HTR-8/SVneo (cell line): ENCODE measurements at places on chromosomes 13 and 19.

DNA sequence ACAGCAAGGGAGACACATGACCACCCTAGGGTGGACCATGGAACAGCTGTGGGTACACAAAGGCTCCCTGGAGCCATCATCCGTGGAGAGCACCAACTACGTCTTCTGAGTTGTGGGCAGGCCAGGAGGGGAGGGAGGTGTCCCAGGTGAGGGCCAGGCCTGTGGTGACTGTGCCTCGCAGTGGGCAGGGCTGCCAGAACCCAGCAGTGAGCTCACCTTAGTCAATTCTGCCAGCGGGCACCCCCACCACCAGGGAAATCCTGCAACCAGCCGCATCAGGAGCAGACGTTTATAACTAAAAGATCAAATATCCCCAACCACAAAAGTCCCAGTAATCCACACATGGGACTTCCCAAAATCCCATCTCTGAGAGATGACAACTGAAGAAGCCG lies 19.6 kb downstream of the ELL start:
- DNase-seq: no peak

- DNase-seq: no peak
These were observed 14.1 kb downstream of the POU4F1 start for GRCh38 chr13:78589206-78589605.

- DNase-seq: no peak
These were observed 391.6 kb downstream of the HS6ST3 start for GRCh38 chr13:96481482-96481881.

- DNase-seq: no peak
These were observed 22.9 kb upstream of the POMP start for GRCh38 chr13:28636069-28636468.

DNA sequence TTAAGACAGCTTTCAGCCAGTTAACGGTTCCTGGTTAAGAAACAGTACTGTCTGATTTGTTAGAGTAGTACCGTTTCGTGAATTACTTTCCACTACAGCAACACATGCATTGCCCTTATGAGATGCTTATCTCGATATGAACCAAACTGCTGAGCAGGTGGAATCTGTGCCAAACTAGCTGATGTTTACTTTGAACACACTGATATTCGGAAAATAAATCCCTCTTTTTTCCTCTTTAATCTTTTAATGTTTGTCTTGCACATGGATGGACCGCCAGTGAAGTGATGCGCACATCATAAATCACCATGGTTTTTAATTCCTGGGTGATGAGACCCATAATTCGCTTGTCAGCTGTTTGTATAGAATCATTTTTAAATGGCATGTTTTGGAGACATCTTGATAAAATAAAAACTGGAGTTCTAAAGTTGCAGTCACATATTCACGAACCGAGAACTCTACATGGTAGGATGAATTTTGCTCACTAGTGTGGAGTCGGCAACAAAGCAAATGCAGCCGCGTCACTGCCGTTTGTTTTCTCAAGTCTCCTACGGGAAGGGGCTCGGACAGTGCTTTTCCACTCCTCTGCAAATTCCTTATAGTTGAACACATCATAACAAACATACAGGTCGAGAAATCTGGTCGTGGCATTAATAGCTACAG lies 1.1 kb downstream of the GJA3 start:
- no peak for DNase-seq

DNA sequence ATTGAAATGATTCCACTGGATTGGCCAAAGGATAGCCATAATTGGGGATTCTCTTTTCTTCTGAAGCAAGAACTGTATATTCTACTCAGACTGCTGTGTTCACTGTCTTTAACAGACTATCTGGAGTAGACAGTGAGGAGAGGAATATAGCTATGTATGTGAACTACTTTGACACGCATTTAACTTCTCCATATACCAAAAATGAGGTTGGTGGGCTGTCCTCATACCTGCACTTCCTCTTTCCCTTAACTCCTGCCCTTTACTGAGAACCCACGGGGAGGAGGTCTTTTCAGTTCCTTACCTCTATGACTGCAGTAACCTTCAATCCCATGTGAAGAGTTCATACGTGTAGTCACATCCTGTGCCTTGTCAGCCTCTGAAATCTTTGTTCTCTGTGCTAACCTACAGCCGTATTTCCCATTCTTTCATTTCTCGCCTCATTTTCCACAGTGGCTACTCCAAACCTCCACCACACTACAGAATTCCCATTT lies 305.8 kb downstream of the MTUS2 start:
- no peak for DNase-seq

DNA sequence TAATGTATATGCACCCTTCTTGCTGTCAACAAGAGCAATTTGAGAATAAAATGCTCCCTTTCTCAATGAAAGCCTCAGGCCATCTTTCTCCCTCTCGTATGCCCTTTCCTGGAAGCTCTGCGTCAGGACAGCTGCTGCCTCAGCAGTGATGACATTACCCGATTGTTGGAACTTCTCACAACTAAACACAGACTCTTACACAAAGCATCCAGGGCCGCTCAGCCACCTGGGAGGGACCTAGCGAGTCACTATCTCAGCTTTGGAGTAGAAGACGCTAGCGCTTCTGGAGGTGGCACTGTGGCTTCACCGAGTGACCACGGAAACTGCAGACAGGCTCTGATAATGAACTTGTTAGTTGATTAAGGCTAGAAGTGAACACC lies 153.2 kb upstream of the SOX1 start:
- DNase-seq: no peak

GRCh38 chr13:65562305-65562704 lies 1667.8 kb downstream of the PCDH9 start:
- no peak for DNase-seq

DNA sequence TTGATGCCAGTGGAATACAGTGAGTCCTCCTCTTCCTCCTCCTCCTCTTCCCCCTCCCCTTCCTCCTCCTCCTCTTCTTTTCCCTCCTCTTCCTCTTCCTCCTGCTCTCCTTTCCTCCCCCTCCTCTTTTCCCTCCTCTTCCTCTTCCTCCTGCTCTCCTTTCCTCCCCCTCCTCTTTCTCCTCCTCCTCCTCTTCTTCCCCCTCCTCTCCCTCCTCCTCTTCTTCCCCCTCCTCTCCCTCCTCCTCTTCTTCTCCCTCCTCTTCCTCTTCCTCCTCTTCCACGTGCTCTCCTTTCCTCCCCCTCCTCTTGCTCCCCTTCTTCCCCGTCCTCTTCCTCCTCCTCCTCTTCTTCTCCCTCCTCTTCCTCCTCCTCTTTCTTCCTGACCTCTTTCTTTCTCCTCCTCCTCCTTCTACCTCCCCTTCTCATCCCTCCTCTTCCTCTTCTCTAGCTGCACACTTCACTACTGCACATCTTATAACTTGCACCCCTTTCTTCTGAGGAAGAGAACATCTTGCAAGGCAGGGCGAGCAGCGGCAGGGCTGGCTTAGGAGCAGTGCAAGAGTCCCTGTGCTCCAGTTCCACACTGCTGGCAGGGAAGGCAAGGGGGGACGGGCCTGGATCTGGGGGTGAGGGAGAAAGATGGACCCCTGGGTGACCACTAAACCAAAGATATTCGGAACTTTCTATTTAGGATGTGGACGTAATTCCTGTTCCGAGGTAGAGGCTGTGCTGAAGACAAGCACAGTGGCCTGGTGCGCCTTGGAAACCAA lies 5.6 kb downstream of the PDX1 start:
- DNase-seq: no peak

DNA sequence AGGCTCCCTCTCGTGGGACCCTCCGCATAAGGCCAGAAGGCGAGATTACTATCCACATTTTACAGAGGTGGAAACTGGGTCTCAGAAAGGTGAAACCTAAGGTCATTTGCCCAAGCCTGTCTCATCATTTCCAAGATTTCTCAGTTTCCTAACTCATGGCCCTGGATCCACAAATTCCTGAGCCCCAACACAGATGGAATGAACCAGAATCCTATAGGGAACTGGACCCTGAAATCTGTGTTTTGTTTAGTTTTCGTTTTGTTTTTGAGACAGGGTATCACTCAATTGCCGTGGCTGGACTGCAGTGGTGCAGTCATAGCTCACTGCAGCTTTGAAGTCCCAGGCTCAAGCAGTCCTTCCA lies 563 bp upstream of the GNG7 start:
- no peak for DNase-seq

GRCh38 chr13:112140366-112140765 lies 73.4 kb downstream of the SOX1 start:
- DNase-seq: no peak

GRCh38 chr13:70188567-70188966 lies 80.3 kb upstream of the KLHL1 start:
- no peak for DNase-seq

DNA sequence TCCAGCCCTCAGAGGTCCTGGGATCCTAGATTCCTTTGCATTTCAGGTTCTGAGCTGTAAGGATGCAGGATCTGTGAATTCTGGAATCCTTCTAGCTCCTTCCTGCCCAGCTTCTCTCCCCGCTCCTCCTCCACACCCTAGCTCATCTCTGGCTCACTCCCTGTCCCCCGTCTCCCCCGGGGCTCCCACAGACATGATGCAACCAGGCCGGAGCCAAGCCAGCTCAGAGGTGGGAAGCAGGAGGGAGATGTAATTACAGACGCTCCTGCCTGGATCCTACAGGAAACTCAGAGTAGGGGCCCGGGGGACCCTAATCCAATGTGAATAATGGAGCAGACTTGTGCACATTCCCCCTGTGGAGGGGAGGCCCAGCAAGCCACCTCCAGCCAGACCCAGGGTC lies 4.5 kb downstream of the GNG8 start:
- peak; percentile 43 for DNase-seq

- peak; percentile 43 for DNase-seq
These were observed 14.6 kb downstream of the CBARP start for GRCh38 chr19:1223018-1223855.

DNA sequence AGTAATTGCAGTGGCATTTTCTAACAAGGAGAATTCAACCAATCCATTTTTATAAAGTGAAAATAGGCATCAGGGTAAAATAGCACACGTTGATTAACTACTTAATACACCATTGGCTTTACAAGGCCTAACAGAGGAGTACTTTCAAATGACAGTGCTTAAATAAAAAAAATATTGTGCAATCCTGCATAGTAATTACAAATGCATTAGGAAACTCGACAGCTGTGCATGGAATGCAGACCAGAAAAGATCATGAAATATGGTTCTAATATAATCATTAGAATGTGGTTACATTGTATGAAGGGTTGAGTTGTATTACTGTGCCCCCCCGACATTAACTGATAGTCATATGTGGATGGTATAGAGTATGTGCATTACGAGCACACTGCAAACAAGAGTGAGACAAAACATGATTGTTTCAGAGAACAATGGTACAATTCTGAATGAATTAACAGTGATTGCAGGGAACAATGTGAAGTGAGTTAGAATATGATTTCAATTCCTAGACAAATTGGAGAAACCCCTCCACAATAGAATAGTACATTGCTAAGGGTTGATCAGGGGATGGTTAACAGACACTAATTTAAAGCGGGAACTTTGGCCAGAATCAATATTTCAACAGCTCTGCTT lies 270.6 kb downstream of the GPC5 start:
- DNase-seq: no peak

DNA sequence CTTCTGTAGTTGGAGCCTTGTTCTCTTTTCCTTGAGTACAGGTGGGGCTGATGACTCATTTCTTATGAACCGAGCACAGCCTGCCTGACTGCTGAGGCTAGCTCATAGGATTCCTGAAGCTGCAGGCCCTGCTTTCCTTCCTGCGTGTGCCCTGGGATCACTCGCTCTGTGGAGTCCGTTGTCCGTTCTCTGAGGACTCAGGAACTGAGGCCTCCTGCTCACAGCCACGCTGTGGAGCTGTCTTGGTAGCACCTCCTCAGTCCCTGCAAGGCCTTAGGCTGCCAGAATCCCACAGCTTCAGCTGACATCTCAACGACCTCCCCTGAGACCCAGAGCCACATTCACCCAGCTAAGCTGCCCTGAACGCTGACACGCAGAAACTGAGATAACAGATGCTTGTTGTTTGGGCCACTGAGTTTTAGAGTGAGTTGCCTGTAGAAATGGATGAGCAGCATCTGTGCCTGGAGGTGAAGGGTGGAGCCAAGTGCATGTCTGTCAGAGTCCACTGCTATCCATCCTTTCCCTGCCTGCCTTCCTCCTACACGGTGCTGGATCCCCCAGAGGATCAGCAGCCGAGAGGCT lies 72.9 kb downstream of the ARHGEF7 start:
- no peak for DNase-seq

- no peak for DNase-seq
These were observed 35.0 kb downstream of the NAA16 start for GRCh38 chr13:41345914-41346589.

DNA sequence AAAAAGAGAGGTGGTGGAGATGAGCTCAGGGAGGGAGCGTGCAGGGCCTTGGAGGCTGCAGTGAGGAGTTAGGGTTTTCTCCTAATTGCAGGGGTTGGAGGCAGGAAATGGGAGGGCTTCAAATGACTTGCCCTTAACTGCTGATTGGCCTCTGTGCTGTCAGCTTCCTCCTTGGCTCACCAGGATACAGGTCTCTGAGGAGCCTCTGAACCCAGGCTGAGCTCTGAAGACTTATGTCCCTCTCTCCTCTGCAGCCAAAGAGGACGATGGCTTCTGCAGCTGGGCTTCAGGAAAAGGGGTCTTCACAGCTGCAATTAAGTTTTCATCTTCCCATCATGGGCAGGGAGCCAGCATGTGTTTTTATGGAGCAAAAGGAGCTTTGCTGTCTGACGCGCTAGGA lies 6.7 kb upstream of the RANBP3 start:
- DNase-seq: no peak

DNA sequence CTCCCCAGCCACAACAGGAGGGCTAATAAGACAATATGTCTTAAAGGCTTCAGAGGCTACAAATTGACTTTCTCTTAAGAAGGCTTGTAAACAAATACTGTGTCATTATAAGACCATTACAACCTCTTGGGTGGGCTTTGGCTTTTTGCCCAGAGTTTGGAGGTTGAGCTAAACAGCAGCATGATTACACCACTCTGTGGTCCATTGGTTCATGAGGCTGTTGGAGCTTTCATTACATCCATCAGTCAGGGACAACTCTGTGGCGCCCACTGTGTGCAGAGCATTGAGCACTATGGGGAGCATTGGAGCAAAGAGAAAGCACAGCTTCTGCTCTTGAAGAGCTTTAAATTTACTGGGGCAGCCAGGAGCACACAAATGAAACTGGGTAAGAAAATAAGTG lies 75.9 kb downstream of the TNFSF11 start:
- DNase-seq: no peak

GRCh38 chr13:99985241-99985874 lies 3.8 kb downstream of the ZIC2 start:
- no peak for DNase-seq

- no peak for DNase-seq
These were observed 57.7 kb downstream of the ATP8A2 start for GRCh38 chr13:25429466-25429865.

DNA sequence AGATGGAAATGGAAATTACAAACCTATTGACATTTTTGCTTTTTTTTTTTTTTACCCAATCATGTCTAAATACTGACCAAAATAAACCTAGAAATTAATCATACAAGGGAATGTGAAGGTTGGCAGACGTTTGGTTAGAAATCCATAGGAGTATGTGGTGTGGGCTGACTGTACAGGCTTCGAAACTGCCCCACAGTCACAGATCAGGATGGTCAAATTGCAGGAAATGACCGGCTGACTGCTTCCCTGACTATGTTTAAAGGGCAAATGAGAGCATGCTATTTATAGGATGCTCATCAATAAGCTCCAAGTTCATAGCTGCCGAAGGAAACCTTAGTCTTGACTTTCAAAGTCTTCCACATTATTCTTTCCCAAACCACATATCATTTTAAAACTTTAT lies 118.4 kb downstream of the COG6 start:
- no peak for DNase-seq
